H4 (cell line): ENCODE measurements at places on chromosomes 16 and 17.

GRCh38 chr16:68370581-68371275 is 59.9 kb downstream of the PRMT7 start:
- no peak for DNase-seq

- peak; percentile 16 for DNase-seq
Measured at GRCh38 chr16:15440852-15441251, 6.5 kb downstream of the BMERB1 start.

- no peak for DNase-seq
Measured at GRCh38 chr17:36761203-36761950, 160.0 kb downstream of the MRM1 start.

GRCh38 chr17:48251950-48252349 is 144.4 kb downstream of the SNX11 start:
- no peak for DNase-seq

DNA sequence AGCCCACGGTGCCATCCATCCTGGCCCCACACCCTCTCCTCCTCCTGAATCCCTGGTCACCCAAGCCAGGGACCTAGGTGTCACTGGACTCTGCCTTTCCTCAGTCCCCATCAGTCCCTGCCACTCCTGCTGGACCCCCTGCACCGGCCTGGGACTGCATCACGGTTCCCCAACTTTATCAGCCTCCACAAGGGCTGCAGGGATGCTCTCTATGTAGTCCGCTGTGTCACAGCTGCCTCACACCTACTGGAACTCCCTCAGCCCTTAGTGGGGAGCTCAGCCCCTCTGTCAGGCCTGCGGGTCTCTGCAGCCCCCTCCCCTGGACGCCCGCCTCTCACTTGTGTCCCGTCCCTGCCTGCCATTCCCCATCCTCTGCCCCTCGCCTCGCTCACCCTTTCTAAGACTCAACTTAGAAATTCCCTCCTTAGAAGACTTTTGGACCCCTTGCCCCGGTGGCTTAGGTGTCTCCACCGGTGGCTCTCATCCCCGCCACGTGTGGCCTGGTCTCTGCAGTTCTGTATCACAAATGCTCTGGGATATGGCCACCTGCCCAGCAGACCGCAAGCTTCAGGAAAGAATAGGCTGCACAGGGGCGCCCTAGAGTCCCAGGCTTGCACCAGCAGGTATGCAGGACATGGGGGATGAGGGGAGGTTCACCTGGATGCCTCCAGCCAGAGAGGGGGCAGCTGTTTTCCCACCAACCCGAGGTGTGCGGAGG is 62.9 kb downstream of the PRMT7 start:
- DNase-seq, result no peak

DNA sequence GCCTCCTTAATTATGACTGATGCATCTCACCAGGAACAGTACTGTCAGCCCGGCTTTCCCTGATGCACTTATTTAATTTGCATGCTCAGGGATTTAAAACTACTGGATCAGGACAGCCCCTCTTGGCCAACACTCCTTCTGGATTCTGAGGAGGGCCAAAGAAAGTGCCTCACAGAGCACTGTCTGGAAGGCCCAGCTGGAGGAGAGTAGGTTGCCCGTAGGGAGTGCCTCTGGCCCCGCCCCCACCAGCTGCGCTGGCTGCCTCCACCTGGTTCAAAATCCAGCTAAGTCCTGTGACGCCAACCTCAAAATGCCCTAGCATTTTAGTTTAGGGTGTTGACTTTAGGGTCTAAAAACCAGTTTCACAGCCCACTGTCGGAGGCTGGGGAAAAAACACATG is 49.4 kb upstream of the SREBF1 start:
- DNase-seq, result no peak

- DNase-seq, result peak; percentile 87
Measured at GRCh38 chr17:75516255-75516618, at the start of gene TSEN54. Gene TSEN54, plus strand, starts transcription at chr17:75516528. Its CDS starts 33 bp downstream, at chr17:75516561.

GRCh38 chr17:5429191-5429887 is 9.4 kb downstream of the RPAIN start:
- DNase-seq, result no peak

DNA sequence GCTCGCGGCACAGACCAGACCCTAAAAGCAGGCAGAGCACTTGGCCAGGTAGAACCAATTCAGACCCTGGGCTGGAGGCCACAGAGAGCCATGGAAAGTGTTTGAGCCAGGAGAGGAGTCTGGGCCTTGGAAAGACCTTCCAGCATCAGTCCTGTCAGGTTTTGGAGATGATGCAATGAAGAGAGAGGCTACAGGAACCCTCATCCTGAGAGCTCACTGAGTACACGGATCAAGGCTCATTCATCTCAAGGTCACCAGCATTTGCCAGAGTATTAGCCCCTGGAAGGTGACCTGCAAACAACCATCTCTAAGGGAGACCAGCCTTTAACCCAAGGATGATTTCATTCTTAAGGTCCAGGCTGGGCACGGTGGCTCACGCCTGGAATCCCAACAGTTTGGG is 27.8 kb downstream of the TLE7 start:
- DNase-seq, result no peak

- no peak for DNase-seq
Measured at GRCh38 chr16:66824006-66824405, 6.8 kb downstream of the NAE1 start.

DNA sequence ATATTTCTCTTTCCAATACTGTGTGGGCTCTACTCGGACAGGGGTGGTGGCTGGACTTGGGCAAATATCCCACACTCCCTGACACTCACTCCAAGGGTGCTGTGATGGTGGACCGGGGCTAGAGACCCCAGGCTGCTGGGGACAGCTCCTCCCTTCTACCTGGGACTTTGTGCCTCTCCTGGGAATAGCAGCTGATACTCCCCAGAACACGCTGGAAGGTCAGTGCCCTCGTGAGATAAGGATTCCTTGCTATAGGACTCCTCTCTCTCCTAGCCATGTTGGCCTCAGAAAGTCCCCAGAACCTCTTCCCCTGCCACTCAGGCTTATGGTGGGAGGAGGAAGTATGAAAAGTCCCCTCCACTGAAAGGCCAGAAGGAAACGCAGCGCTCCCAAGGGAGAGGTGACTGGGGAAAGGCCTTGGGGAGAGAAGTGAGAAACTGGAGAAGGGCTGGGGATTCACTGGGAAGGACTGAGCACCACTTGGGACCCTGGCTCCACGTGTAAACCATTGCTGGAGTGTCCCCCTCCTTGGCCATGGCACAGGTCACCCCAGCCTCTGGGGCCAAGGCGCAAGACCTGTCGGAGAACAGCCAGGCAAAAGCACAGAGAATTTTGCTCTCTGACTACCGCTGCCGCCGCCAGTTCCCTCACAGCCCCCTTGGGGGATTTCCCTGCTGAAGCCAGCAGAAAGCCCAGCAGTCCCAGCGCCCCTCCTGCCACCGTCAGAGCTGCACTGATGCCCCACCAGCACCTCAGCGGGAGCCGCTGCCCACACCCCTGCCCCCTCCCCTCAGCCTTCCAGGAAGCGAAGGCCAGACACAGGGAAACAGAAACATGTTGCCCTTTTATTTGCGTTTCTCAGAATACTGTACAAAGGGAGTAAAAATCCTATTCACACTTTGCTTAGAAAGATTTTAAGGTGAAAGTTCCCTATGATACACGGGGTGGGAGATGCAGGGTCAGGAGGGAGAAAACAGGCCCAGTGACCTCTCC is 2.1 kb upstream of the GSDMB start:
- DNase-seq, result no peak

DNA sequence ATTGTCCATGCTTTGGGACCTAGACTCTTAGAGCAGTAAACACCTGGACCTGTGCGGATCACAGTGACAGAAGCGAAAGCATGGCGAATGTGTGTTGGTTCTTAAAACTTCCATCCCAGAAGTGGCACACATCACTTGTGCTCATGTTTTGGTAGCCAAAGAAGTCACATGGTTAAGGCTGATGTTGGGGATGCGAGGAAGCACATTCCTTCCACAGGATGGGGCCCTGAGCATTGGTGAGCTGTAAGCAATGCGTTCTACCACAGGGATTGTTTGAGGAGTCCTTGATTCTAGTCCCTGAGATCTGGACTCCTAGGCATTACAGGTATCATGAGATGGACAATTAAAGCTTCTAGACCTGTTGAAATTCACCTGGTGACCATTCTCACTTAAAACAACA is 375.9 kb downstream of the UTP18 start:
- no peak for DNase-seq

DNA sequence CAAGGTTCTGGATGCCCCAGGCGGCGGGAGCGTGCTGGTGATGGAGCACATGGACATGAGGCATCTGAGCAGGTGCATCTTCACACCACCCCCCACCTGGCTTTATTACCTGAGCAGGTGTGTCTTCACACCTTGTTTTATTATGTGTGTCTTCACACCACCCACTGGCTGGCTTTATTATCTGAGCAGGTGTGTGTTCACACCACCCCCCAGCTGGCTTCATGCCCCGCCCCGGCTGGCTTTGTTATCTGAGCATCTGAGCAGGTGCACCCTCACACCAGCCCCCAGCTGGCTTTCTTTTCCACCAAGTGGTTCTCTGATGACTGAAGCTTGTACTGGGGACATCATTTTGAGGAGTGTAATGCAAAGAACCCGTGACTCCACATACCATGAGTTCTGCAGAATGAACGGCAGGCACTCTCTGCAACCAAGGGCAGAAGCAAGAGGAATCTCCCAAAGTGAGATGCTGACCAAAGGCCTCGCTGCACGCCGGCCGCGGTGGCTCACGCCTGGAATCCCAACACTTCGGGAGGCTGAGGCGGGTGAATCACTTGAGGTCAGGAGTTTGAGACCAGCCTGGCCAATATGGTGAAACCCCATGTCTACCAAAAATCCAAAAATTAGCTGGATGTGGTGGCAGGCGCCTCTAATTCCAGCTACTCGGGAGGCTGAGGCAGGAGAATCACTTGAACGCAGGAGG is 2.6 kb downstream of the FN3KRP start:
- DNase-seq, result no peak

DNA sequence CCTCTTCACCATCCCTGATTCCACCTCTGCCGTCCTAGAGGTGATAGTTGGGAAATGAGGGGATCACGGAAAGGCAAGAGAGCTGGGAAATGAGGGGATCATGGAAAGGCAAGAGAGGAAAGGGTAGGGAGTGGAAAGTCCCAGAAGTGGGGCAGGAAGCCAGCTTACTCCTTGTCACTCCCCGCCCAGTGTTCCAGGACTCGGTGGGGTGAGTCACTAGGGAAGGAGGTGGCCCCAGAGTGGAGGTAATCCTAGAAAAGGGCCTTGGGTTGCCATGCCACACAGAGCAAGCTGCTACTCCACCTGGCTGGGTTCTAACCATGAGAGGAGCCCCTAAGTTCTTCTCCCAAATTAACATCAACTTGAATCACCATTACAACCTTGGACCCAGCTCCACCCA is 14.8 kb downstream of the ALOXE3 start:
- DNase-seq, result no peak

DNA sequence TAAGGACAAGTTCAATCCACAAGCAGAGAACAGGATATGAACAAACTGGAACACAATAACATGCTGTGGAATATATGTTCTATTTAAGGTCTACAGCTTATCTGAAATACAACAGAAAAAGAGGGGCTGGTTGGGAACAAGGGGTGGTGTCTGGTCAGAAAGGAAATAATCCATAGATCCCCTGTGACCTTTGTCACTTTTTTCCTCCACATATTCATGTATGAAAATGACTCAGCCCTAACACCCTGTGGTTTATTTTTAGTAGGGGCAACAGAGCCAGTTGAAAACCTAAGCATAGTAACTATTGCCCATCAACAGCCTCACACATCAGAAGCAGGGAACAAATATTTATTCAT is 12.3 kb upstream of the SPAG9 start:
- DNase-seq, result no peak

GRCh38 chr17:75842411-75842810 is 1.8 kb downstream of the UNC13D start:
- no peak for DNase-seq

DNA sequence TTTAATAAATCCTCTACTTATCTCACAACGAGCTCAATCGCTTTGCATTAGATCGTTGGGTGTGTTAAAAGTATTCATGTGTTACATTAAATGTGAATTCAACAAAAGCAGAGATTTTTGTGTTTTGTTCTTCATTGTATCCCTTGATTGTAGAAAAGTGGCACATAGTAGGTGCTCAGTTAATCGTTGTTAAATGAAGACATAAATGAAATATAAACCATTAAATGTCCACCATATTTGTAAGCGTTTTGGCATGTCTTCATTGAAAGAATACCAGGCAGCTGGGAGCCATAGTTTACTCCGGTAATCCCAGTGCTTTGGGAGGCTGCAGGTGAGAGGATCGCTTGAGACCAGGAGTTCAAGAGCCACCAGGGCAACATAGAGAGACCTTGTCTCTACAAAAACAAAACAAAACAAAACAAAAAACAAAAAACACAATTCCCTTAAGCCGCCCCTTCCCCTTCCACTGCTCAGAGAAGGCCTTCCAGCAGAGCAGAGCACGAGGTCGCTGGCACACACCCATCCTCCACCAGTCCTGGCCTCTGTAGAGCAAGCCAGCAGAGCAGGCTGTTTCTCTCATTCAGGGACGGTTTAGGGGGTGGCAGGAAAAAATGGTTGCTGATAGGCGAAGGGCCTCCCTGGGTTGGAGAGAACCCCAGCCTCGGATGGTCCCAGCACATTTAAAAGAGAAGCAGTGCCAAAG is 673 bp upstream of the CHD9 start:
- peak; percentile 25 for DNase-seq

GRCh38 chr17:1040216-1040600 is 43.3 kb downstream of the TIMM22 start:
- no peak for DNase-seq

GRCh38 chr16:55016515-55016914 is 85.8 kb downstream of the IRX5 start:
- no peak for DNase-seq

DNA sequence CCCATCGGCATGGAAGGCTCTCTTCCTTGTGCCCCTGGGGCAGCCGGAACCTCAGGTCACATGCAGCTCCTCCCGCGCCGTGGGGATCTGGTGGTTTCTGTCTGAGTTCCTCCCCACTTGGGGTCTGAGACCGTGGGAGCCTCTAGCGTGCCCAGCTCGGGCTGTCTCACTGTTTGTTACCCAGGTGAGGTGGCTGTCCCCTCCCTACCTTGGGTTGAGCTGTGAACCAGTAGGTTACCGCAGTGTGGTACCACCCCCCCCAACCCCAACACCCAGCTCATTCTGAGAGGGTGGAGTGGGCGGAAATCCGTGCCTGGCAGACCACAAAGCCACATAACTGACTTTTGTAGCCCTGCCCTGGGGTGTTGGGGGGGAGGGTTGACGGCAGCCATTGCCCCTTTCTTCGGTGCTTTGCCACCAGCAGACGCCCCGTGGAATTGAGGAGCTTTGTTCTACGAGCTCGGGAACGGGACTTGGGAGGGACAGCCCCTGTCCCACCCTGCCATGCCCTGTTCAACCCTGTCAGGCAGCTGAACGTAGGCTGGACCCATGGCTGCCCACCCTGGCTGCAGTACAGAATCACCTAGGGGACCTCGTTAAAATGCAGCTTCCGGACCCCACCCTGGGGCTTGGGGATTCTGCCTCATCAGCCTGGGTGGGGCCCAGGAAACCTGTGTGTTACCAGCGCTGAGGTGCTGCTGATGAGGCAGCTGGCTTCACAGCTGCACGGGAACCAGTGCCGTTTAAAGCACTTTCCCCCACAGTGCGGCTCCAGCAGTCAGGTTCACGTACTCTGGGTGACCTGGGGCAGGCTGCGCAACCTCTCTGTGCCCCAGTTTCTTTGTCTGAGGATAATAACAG is 18.5 kb downstream of the RAP1GAP2 start:
- DNase-seq, result peak; percentile 32
